ENCODE measurements at places on chromosomes 11 and 22. TPM values are rescaled to one million over a fixed set of nuclear protein-coding genes. Genes with fewer than 3 reads are reported as not detected.

Gene PRMT3
- total RNA-seq, result 9.8 TPM

Gene USP2
- total RNA-seq, result 7.3 TPM

Gene MOV10L1
- total RNA-seq, result 2.6 TPM

Gene LUZP2
- total RNA-seq, result 0.26 TPM

Gene OR51B2
- not detected for total RNA-seq

Gene LRRC74B
- not detected for total RNA-seq

Data from mucosa of gallbladder (tissue), 1 donor.